CD4-positive, alpha-beta T cell treated with Interleukin-15 for 1 hour (primary cell): ENCODE measurements at places on chromosomes 1 and 21.

DNA sequence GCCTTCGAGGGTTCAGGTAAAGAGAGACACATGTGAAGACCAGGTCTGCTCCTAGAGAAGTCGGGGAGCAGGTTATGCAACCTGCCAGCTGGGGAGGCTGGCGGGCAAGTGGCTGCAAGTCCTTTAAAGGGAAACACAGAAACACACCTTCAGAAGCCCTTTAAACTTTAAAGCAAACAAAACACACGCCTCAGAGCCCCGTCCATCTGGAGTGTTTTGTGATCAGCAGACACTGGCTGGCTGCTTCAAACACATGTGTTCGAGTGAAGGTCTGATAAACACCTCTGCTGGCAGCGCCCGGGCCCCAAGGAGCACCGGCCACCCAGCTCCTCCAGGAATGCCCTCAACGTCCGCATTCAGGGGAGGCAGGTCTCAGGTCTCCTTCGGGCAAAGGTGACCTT lies 15.2 kb downstream of the RIPK4 start:
- DNase-seq = no peak

- peak; percentile 30 for DNase-seq
Measured at GRCh38 chr1:16204634-16205333, 7.7 kb downstream of the ARHGEF19 start.

GRCh38 chr1:151606384-151606783 lies 5.5 kb upstream of the SNX27 start:
- DNase-seq = no peak

GRCh38 chr1:159917533-159918351 lies 7.6 kb downstream of the TAGLN2 start:
- no peak for DNase-seq

GRCh38 chr1:18536356-18536755 lies 55.6 kb downstream of the KLHDC7A start:
- DNase-seq = no peak

DNA sequence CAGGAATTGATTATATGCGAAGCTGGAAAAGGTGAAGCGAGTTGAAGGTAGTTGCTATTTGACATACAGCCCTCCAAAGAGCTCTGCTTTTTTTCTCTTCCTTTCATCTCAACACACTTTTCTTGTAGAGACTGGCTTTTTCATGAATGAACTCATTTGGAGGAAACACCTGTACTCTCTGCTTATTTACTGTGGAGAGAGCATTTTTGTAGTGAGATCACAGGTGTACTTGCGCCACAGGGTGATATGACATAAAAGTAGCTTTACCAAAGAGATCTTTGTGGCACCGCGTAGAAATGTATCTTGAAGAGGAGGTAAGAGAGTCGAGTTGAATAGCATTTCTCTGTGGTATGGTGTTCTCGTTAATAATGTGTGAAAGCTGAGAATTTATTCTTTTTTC lies 187.6 kb downstream of the VPS13D start:
- no peak for DNase-seq

DNA sequence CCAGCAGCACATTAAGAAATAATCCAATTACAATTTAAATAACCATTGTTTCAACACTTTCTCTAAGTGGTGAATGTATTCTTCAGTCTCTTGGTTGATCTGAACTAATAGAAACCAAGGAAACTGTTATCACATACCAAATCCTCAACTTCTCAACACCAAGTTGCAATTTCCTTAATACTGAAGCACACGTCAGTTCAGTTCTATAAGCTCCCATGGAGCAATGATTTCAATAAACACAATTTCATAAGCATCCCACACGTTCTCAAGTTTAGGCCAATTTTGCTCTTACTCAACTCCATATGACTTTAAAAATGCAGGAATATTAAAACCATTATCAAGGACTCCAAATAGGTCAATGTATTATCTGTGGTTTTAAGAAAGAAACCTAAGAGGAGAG lies 5.8 kb upstream of the ERG start:
- no peak for DNase-seq

- DNase-seq = no peak
Measured at GRCh38 chr1:42153624-42154023, 414 bp downstream of the GUCA2B start.

GRCh38 chr1:225534135-225534534 lies 106.3 kb upstream of the LBR start:
- no peak for DNase-seq

GRCh38 chr1:111864862-111865261 lies 109.2 kb downstream of the DDX20 start:
- no peak for DNase-seq

DNA sequence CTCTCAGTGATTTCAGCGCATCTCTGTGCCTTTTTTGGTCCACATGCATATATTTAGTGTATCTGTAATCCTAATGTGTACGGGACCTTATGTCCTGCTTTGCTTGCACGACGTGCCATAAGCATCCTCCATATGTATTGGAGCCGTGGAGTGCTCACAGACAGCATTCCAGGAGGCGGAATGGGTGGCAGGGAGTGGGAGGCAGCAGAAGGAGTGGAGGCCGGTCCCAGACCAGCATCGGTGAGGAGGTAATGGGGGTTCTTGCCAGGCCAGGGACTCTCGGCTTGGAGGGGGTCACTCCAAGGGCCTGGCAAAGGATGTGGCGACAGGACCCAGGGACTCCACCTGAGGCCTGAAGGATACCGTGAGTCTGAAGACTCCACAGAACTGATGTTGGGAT lies 185.0 kb downstream of the CAMTA1 start:
- no peak for DNase-seq

- DNase-seq = no peak
Measured at GRCh38 chr21:24727803-24728440, 879.4 kb downstream of the MRPL39 start.

DNA sequence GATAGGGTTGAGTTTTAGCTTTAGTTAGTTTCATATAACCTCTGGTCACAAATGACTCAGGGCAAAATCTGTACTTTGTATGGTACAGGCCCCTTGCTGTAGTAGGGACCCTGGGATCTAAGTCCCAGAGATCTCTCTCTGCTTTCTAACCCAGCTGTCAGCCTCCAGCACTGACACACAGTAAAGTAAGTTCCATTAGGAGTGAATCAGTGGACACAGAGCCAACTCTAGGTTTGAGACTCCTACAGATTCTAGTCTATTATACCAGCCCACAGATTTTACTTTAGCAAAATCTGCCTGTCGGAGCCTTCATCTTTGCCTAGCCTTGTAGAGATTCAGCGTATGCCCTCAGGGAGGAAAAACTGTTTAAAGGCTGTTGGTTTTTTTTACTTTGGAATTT lies 52.5 kb downstream of the ANGPTL1 start:
- DNase-seq = no peak

DNA sequence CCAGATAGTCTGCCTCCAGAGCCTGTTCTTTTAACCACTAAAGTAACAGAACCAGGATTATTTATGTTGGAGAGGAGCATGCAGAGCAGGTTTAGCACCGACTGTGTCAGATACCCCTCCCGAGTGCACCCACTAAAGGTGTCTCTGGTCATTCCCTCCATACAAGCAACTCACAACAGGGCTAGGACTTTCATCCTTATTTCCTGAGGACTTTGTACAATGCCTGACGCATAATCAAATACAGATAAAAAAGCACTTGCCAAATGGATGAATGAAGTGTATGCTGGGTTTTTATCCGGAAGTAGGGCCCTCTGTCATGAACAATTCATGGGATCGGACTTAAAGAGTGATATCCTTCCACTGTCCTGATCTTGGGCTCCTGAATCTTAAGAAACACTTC lies 26.0 kb downstream of the RPL5 start:
- DNase-seq = no peak

DNA sequence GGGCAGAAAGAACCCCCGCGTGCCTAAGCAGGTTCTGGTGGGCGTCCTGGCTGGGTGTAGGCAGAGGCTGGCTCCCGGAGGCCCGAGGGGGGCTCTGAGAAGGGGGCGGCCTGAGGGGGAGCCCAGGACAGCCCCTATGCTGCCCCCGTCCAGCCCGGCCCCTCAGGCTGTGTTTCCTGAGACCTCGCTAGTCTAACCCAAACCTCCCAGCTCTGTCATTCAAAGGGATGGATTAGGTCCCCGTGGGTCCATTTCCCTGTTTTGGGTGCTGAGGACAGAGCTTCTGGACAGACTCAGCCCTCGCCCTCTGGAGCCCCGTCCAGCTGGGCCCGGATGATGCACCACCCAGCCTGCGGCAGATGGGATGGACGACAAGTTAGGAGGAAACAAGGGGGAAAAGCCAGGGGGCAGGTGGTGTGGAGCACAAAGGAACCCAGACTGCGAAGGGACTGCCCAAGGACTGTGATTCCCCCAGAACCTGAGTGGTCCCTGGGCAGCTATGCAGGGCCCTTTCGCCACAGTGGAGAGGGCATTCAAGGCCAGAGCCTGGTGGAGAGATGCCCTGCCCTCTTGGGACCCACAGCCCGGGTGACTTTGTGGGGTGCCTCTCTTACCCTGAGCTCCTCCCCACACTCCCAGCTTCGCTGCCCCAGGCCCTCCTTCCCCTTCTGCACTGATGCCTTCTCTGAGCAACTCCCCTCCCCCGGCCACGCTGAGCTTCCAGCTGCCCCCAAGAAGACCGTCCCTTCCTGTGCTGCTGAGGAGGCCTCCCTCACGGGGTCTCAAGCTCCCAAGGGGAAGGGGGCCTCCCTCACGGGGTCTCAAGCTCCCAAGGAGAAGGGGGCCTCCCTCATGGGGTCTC lies 2.8 kb downstream of the HES4 start:
- no peak for DNase-seq

GRCh38 chr1:151990856-151991198 lies 2.8 kb downstream of the S100A10 start:
- DNase-seq = no peak

GRCh38 chr1:47690341-47691250 lies 252.8 kb downstream of the FOXD2 start:
- no peak for DNase-seq

- DNase-seq = no peak
Measured at GRCh38 chr1:156898161-156898566, 4.6 kb downstream of the PEAR1 start.

DNA sequence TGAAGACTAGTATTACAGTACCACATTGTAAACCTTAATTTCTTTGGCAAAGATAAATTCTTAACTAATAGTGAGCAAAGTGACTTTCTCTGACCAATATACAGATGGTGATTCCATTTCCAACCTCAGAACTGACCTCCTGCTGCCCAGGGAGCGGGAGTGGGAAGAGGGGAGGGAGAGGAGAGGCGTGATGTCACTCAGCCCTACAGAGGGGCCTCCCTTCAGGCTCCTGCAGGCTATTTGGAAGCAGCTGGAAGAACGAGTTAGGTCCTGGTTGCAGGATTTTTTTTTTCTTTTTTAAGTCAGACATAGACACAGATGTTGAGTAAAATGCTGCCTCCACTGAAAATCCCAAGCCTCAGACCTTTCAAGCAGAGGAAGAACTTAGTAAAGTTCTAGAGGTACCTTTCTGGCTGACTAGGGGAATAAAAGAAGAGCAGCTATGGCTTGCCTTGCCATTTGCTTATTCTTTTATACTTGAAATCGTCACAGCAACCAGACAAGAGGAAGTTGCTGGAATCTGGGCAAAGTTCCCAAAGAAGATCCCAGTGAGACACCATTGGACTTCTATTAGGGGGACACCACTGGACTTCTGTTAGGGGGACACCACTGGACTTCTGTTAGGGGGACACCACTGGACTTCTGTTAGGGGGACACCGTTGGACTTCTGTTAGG lies 54.5 kb downstream of the EXO1 start:
- no peak for DNase-seq

DNA sequence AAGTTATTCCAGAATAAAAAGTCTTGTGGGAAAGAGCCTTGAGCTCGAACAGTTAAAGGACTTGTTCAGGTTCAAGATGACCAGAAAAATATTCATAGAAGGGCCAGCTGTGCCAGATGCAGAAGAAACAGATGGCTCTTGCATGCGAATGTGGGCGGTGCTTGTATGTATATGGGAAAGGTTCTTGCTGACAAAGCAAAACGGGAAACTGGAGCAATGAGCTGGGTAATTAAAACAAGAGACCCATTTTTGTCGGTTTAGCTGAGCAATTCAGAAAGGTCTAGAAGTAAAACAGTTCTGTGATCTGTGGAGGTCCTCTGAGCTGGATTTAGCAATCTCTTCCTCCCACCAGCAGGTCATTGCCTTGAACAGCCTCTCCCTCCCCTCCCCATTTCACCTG lies 107.2 kb upstream of the MARK1 start:
- DNase-seq = no peak

GRCh38 chr1:76153841-76154205 lies 79.3 kb downstream of the ST6GALNAC3 start:
- DNase-seq = no peak

GRCh38 chr1:14924455-14925331 lies 228.9 kb upstream of the TMEM51 start:
- no peak for DNase-seq

DNA sequence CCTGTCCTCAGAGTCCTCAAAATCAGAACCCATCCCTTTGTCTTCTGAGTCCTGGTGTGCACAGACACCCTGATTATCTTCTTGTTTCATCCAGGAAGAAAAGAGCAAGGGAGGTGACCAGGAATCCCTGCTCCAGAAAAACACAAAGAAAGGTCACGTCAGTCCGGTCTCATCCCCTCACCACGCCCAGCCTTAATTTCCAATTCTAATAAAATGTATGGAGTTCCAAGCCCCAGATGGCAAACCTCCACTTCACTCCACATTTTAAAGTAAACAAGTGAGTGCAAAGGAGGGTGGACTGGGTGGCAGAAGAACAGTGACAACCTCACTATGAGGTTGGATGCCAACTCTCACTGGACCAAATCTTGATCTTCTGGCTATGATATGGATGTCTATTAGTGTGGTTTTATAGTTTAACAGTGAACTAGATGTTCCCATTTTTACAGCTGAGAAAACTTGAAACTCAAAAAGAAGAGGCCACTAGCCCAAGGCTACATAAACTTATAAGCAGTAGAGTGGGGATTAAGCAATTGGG lies 22.0 kb downstream of the ZNF697 start:
- no peak for DNase-seq

GRCh38 chr1:193593147-193593885 lies 406.9 kb upstream of the B3GALT2 start:
- no peak for DNase-seq

DNA sequence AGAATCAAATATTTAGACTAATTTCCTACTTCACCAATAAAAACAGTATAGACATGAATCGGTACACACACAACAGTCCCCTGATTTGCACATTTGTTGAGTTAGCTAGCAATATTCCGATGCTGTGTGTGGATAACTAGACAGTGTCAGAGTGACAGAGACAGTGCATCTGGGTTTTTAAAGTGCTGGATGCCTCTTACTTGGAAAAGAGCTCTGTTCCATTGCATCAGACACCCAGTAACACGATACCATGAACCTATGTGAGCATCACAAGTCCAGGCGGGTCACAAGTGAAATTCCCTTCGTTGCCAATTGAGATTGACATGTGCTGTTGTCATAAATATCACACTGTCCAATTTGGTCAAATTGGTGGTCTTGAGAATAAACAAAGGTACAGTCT lies 82.0 kb upstream of the ESRRG start:
- DNase-seq = no peak

- no peak for DNase-seq
Measured at GRCh38 chr1:230713915-230714764, at the start of gene AGT. Gene AGT, minus strand, starts transcription at chr1:230714122. Its CDS starts 3,299 bp downstream, at chr1:230710823.
